ENCODE measurements at places on chromosomes 2 and 18.

DNA sequence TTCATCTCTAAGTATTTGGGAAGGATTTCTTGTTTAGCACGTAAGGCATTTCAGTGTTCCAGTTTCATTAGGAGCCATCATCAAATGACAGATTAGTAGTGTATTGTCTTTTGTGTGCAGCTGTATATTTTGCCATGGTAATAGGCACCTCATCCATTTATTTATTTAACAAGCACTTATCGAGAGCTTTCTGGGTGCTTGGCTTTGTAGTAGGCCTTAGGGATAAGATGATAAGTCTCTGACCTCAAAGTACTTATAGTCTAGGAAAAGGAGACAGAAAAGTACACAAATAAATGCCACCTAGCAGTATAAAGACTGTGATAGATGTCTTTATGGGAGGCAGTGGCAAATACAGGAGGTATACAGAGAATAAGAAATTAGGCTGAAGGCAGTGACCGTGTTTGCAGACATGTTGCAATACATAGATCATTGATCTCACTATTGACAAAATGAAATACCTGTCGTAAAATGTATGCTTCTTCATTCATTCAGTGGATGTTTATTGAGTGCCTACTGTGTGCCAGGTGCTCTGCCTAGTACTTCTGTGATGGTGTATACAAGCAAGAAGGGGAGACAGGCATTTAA, 265.9 kb downstream of the SETBP1 start:
- no peak for DNase-seq

GRCh38 chr2:33518929-33519328, 42.5 kb downstream of the RASGRP3 start:
- DNase-seq: peak; percentile 29

- DNase-seq: peak; percentile 41
Measured at GRCh38 chr18:26304511-26304910, 78.3 kb downstream of the TAF4B start.

GRCh38 chr2:170503563-170503962, 211.6 kb upstream of the SP5 start:
- DNase-seq: no peak

GRCh38 chr18:26309281-26309680, 83.0 kb downstream of the TAF4B start:
- peak; percentile 48 for DNase-seq

- DNase-seq: peak; percentile 50
Measured at GRCh38 chr2:234705108-234705507, 208.2 kb upstream of the ARL4C start.

DNA sequence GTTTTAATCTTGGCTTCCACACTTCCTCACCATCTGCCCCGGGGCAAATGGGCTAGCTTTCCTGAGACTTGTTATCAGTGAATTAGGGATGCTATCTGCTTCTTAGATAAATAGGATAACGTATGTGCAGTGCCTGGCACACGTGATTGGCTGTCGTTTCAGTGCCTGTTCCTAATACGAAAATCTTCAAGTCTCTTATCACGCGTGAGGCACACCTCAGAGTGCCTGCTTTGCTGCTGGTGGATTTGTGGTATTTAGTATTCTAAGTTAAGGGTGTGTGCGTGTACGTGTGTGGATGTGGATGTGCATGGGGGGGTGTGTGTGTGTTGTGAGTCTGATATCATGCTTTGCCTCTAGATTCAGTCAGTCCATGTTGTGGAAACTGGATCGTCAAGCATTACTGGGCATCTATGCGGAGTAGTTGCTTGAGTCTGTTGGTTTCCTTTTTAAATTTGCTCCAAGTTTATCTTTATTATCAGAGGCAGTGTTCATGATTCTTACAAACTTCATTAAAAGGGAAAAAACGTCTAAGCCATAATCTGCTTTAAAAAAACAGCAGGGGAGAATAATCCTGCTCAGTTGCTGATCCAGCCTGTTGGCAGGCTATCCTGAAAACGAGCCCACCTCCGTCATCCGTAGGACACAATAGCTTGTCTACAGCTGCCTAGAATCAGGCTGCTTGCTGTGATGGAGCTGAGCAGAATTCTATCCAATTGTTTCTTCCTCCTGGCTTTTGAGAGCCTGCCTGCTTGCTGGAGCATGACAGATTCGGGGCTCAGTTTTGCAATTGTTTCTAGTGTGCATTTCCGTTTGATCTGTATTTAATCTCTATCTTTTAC, 6.6 kb downstream of the SH3RF3 start:
- no peak for DNase-seq

DNA sequence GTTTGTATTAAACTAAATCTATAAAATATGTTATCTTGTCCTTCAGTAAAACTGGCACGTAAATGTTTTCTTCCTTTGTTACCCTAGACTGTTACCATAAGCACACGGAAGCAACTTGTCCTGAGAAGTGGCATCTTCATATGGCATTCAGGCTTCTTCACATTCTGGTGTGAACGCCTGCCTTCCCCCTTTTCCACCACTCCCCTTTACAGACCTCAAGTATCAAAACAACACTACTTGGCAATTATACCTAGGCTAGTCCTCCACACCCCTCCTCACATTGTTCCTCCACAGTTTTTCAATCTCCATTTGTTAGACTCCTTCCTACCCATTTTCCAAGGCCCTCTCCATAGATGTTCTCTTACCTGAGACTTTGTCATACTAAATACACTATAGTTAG, 2.9 kb downstream of the MEX3C start:
- no peak for DNase-seq

DNA sequence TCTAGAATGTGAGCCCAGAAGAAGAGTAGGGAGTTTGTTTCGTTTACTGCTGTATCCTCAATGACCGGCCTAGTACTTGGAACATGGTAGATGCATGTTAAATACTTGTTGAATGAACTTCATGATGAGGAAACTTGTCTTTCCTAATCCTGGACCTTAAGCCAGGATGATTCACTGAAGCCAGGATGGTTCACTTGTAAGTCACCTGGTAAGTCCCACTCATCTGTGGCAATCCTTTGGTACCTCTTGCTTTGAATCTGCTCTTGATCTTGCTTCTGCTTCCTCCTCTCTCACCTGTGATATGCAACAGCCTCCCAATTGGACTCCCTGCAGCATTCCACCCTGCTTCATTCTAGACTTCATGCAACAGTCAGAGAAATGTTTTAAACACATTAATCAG, 43.6 kb downstream of the QPCT start:
- peak; percentile 63 for DNase-seq

- DNase-seq: peak; percentile 88
Measured at GRCh38 chr2:95334916-95335641, 37.9 kb downstream of the KCNIP3 start.

DNA sequence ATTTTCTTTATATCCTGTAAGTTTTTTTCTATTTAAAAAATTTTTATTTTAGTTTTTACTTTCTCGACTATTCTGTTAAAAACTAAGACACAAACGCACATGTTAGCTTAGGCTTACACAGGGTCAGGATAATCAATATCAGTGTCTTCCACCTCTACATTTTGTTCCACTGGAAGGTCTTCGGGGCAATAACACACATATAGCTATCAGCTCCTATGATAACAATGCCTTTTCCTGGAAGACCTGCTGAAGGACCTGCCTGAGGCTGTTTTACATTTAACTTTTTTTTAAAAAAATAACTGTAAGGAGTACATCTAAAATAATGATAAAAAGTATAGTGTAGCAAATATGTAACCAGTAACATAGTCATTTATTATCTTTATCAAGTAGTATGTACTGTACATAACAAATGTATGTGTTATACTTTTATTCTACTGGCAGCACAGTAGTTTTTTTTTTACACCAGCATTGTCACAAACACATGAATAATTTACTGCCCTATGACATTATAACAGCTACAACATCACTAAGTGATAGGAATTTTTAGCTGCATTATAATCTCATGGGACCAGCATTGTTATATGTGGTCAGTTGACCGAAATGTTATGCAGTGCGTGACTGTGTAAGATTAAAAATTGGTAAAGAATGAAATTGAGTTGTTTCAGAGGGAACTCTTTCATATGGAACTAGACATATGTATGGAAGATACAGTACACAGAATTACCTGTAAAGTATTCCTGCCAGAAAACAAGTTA, 37.9 kb downstream of the CCDC138 start:
- DNase-seq: no peak

DNA sequence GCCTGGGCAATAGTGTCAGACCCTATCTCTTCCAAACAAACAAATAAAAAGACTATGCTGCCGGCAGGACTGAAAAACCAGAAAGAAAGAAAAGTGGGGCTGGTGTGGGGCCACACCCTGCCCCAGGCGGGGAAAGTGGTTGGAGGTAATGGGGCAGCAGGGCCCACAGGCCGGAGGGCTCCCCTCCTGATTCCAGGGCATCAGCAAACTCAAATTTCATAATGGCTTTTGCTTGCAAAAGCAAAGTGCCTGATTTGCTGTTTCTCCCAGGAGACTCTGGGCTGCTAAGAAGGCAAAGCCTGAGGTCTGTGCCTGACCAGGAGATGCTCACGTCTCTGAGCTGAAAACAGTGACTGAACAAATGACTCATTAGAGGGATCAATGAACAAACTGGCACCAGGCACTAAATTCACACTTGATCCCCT, 121.9 kb downstream of the HDAC4 start:
- peak; percentile 24 for DNase-seq

DNA sequence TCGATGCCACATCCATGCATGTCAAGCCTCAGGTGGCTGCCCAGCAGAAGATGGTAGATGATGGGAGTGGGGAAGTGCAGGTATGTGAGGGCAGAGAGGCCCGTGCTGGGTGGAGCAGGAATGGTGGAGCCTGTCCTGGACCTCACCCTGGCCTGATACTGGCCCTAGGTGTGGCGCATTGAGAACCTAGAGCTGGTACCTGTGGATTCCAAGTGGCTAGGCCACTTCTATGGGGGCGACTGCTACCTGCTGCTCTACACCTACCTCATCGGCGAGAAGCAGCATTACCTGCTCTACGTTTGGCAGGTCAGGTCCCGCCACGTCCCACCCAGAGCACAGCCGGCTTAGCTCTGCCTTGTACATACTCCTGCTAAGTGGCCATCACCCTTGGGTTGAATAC, 13.0 kb downstream of the VIL1 start:
- no peak for DNase-seq

GRCh38 chr18:23918395-23919032, 96.0 kb upstream of the TTC39C start:
- peak; percentile 72 for DNase-seq

- peak; percentile 83 for DNase-seq
Measured at GRCh38 chr2:39913648-39914461, 134.8 kb upstream of the THUMPD2 start.

- DNase-seq: no peak
Measured at GRCh38 chr18:49130261-49130660, 179.5 kb upstream of the SMAD7 start.

- peak; percentile 42 for DNase-seq
Measured at GRCh38 chr18:24488824-24489493, 28.5 kb downstream of the HRH4 start.

- DNase-seq: no peak
Measured at GRCh38 chr2:99689145-99689742, 199.4 kb upstream of the REV1 start.

DNA sequence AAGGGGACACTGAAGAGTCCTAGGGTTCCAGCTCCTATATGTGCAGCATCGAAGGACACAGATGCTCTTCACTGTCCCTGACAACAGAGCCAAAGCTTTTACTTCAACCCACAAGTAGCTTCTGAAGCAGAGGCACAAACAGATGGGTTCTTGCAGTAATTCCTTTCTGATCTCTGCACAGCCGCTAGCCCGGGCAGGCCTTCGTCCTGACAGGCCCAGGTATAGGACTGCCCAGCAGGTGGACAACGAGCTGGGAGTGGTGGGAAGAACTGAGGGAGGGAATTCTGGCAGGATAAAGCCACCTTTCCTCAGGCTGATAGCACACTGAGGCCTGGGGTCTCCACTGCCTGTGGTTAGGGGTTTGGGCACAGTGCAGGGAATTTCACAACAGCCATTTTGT, 94.8 kb downstream of the RHOB start:
- no peak for DNase-seq

DNA sequence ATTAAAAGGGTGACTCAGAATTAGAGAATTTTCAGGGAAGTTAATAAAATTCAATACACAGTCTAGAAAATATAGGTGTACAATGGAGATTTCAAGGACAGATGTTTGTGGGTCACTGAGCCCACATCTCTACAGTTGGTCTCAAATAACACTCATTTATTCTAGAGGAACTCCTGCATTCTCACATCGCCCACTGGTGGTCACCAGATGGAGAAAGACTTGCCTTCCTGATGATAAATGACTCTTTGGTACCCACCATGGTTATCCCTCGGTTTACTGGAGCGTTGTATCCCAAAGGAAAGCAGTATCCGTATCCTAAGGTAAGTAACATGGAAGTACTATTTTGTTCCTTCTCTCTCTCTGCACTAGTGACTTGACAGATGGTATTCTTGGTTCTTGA, 1297.1 kb downstream of the DPP10 start:
- no peak for DNase-seq

DNA sequence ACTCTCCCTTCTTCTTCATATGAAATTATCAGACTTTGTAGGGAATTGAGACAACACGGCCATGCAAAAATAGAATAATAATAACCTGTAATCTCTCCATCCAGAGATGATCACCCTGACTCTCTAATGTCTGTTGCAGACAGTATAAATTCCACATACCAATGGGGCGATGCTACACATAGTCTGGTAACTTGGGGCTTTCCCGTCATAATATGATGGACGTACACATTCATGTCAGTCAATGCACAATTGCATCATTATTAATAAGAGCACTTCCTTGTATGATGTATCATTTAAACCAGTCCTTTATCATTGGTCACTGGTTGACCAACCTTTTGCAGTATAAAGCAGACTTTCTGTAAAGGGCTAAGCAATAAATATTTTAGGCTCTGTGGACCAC, 39.5 kb upstream of the SCLY start:
- DNase-seq: peak; percentile 47

DNA sequence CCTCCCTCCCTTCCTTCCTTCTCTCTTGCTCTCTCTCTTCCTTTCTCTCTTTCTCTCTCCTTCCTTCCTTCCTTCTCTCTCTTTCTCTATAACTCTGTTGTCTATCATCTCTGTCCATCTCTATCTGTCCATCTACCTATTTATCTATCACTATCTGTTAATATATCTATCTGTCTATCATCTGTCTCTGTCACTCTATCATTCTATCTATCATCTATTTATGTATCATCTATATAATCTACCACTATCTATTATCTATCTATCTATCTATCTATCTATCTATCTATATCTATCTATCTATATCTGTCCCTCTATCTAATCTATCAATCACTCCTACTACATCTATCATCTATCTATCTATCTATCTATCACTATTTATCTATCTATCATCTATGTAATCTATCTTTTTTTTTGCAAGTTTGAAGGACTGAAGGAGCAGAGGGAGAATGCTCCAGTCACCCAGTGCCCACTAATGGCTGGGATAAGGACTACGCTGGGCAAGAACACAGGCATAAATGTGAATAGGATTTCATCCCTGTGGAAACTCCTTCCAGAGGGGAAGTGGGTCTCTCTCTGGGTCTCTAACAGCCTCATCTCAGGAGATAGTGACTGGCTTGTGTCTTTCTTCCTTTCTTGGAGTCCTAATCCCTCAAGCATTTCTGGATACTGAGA, 427.0 kb downstream of the LPIN1 start:
- peak; percentile 26 for DNase-seq

GRCh38 chr18:6746386-6746960, 17.0 kb downstream of the ARHGAP28 start:
- peak; percentile 25 for DNase-seq
